ENCODE measurements at places on chromosomes 5 and 9.

GRCh38 chr9:74644023-74644422 is 146.9 kb downstream of the RORB start:
- no peak for DNase-seq

GRCh38 chr5:126422994-126423788 is at the start of gene GRAMD2B:
Gene GRAMD2B (plus strand): TSS chr5:126423409. CDS start chr5:126423607, 198 bp downstream.
- DNase-seq, result peak; percentile 69

DNA sequence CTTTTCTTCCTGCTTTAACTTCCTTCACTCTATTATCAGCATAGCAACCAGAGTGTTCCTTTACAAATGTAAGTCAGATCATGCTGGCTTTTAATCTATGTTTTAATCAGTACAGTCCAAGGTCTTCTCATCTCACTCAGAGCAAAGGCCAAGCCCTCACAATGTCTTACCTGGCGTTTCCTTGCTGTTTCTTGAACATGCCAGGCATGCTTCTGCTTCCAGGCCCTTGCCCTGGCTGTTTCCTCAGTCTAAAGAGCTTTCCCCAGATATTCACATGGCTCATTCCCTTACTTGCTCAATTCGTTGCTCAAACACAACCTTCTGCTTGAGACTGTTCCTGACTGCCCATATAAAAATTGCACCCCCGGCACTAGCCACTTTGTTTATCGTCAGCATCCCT is 121.7 kb upstream of the GLRA1 start:
- DNase-seq, result no peak

GRCh38 chr9:133991964-133992779 is at the start of gene VAV2:
Gene VAV2 (minus strand): TSS chr9:133992324. CDS start chr9:133992278, 46 bp downstream.
- DNase-seq, result no peak

DNA sequence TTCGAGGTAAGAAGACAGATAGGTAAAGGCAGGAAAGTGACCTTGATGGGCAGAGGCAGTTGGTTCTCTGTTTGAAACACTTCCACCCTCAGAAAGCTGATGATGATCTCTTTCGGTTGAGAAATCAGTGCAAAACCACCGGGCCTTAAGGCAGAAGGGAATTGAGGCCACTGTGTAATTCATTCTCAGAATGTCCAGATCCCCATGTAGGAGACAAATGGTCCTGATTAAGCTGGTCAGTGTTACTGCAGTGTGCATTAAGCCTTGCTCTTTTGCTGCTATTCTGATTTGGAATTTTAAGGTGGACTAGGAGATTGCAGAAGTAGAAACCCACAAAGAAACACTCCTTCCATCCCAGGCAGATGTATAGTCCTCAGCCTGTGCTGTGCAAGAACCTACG is 255.2 kb downstream of the ARHGAP26 start:
- no peak for DNase-seq

- DNase-seq, result no peak
Measured at GRCh38 chr9:96453625-96454024, 3.7 kb downstream of the HABP4 start.

- no peak for DNase-seq
Measured at GRCh38 chr5:7671381-7671993, 179.4 kb downstream of the CFAP90 start.

GRCh38 chr5:36724467-36725332 is 118.3 kb downstream of the SLC1A3 start:
- no peak for DNase-seq

- no peak for DNase-seq
Measured at GRCh38 chr9:15570769-15571168, 17.9 kb downstream of the CCDC171 start.

- DNase-seq, result no peak
Measured at GRCh38 chr9:131282688-131283422, 6.5 kb upstream of the FAM78A start.

DNA sequence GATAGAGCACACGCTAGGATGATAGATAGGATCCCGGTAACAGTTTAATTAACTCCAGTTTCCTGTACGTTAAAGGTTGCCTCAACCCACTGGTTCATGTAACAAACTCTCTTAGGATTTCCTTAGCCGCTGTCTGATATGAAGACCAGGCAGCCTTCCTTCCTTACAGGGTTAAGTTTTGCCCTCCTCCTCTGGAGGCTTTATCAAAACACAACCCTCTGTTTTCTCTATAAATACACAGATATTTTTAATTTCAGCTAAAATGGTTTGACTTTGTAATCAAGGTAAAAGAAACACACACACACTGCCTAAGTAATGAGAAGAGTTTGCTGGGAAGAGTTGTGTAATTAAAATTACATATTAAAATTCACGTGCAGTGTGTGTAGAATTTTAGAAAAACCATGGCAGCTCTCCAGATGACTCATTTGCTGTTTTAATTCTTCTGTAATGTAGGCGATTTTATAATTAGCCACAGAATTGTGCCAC is 369.8 kb downstream of the CSNK1G3 start:
- DNase-seq, result peak; percentile 45

DNA sequence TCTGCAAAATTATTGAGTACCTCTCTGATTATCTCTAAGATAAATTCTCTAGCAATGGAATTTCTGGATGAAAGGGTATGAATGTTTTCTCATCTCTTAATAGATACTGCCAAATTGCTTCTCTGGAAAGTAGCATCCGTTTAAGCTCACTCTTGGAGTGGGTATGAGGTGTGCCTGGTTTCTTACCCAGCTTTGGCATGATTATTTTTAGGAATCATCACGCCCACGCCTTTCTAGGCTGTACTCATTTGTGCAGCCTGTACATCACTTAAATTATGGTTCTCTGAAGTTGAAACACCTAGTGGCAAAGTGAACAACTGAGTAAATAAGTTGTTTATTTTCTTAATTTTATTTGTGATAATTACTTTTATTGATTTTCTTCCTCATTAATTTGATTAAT is 156.5 kb upstream of the IL12B start:
- no peak for DNase-seq

- no peak for DNase-seq
Measured at GRCh38 chr5:35659556-35659955, 41.9 kb downstream of the SPEF2 start.

DNA sequence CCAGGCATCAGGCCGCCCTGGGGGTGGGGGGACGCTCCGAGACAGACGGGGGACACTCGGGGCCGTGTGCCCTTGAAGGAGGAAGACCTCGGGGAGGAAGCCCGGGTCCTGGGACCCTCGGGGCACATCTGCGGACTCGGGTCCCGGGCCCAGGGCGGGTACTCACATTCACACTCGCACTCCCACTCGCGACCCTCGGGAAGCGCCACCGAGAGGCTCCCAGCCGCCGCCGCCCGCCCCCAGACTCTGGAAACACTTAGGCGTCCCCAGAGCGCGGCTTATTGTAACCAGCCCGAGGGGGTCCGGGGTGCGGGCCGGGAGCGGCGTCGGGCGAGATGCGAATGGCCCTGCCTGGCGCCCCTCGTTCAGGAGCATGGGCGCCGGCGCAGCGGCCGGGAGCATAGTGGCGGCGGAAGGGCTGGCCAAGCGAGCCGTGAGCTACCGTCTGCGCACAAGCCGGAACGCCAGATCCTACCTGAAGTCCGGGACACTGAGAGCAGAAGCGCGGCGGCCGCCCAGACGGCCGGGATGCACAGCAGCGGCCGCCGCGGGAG is 559 bp downstream of the ROR2 start:
- DNase-seq, result no peak

- no peak for DNase-seq
Measured at GRCh38 chr5:115433918-115434317, 110.7 kb downstream of the FEM1C start.

GRCh38 chr9:121895818-121896544 is 197.1 kb downstream of the TTLL11 start:
- DNase-seq, result no peak

- no peak for DNase-seq
Measured at GRCh38 chr5:138975098-138975847, 100.1 kb upstream of the LRRTM2 start.

- DNase-seq, result no peak
Measured at GRCh38 chr9:86336058-86336457, 18.2 kb downstream of the TUT7 start.

- no peak for DNase-seq
Measured at GRCh38 chr5:172579403-172579990, 61.6 kb upstream of the NEURL1B start.

DNA sequence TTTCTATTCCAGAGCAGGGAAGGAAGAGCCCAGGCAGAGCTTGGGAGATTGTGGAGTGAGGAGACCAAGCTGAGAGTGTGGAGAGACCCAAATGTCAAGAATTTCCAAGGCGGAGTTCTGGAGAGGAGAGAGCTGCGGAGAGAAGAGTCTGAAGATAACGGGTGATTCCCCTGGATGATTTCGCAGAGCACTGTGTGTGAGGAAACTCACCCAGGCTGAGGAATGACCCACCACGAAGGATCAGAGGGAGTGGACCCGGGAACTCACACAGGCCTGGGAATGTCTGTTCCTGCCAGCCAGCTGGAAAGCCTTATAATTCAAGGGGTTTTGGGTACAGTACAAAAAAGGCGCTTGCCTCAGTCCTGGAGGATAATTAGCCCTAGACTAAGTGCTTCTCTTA is 94.2 kb downstream of the WNK2 start:
- DNase-seq, result no peak

DNA sequence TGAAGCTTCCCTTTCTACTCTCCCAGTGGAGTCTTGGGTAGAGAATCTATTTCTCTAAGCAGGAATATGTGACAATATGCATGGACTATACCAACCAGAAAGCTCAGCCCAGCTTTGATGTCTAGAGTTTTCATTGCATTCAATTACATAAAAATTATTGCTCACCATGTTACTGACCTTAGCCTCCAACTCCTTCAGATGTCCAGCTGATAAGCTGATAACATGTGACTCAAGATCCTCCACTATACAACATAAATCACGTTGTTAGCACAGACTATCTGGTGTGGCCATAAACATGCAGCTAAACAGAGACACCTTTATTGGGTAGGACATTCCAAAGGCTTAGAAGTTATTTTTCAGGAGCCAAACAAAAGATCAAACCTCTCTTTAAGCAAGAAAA is 1168.2 kb downstream of the CDH12 start:
- no peak for DNase-seq

- no peak for DNase-seq
Measured at GRCh38 chr9:79655551-79655950, 83.8 kb downstream of the TLE4 start.

DNA sequence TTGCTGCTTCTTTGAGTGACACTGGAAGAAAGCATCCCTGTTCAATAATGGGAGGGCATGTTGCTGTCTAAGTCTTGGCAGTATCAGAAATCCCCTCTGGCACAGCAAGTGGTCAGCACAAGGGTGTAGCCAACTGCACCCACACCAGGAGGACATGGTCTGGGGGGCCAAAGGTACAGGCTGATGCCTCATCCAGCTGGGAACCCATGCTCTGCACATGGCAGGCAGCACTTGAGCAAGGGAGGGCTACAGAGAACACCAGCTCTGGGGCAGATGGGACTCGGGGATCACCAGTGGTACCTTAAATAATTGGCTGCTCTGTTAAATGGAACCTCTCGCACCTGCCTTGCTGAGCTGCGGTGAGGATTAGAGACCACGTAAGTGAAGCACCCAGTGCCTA is 265.2 kb downstream of the SYK start:
- no peak for DNase-seq

DNA sequence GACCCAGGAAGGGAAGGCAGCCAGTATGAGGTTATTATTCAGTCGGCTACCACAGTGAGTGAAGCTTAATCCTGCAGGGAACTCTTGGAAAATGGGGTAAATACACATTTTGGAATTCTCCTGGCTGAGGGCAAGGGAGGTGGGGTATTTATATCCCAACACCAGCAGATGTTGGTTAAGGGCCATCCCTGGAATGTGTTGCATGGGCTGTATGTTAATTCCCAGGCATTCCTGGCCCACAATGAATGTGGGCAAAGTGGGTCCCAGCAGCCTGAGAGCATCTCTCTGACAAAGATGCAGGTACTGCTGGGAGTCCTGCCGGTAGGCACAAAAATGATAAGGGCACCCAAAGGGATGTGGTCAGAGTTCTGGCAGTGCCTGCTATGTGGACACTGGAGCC is 2.9 kb upstream of the GPRIN1 start:
- DNase-seq, result no peak

DNA sequence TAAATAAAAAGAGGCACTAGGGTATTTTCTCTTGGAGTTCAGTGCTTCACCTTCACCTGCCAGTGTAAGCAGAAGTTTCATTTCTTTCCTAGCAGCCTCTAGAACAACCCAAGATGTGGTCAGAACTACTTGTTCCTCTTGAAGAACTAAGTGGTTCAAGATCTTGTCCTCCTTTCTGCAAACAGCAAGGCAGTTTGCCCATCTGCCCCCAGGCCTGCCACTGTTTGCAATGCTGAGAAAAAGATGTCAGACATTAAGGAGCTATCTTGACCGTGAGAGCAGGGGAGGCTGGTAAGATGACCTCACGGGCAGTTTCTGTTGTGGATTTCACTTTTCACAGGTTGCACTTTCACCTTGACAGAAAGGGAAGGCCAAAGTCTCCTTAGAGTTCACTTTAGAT is 52.0 kb upstream of the KLF4 start:
- no peak for DNase-seq

GRCh38 chr5:78328585-78329173 is 31.7 kb upstream of the SCAMP1 start:
- no peak for DNase-seq

DNA sequence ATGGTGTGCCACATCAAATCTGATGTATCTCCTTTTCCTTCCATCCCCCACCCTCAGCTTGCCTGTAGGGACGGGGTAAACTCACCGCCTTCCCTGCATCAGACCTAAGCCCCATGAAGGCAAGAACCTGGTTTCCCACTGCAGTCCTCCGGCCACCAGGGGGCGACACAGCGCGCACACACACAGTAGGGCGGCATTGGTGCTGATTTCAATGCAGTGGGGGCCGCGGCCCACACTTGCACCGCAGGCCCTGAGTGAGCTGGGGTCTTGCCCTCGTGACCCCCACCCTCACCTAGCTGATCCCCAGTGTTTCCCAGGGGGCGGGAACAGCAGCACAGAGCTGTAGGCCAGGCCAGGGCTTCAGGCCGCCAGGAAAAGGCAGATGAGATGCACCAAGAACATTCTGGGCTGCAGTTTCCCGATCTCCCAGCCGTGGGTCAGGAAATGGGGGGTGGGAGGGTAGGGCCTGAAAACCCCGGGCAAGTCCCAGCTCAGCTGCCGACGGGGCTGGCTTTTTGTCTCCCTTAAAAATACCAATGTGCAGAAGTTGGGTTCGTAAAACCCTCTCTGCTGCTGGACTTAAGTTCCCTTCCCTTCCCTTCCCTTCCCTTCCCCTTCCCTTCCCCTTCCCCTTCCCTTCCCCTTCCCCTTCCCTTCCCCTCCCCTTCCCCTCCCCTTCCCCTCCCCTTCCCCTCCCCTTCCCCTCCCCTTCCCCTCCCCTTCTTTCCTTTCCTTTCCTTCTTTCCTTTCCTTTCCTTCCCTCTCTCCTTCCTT is 19.5 kb downstream of the FAM163B start:
- no peak for DNase-seq

- no peak for DNase-seq
Measured at GRCh38 chr5:145826895-145827674, 8.1 kb downstream of the PRELID2 start.

DNA sequence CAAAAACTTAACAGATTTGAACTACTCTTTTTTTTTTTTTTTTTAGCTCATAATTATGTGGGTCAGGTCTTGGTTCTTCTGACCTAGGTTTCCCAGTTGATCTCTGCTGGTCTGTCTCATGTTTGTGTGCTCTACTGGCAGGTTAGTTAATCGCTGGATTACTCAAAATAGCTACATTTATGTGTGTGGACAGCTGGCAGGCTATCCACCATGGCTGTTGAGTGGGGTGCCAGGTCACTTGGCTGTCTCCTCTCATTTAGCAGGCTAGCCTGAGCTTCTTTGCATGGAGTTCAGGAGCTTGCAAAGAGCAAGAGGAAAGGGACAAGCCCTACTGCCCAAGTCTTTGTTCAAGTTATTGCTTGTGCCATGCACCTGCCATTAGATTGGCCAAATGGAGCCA is 9.3 kb downstream of the ADCY2 start:
- DNase-seq, result no peak
